Natural killer cell (primary cell): ENCODE measurements at places on chromosomes 2 and 18.

- DNase-seq = no peak
These were observed 26.6 kb upstream of the TEX44 start for GRCh38 chr2:231565887-231566594.

GRCh38 chr2:45291296-45291701 is 282.0 kb upstream of the SIX2 start:
- no peak for DNase-seq

- no peak for DNase-seq
These were observed 186.8 kb downstream of the BCL2 start for GRCh38 chr18:63132819-63133200.

DNA sequence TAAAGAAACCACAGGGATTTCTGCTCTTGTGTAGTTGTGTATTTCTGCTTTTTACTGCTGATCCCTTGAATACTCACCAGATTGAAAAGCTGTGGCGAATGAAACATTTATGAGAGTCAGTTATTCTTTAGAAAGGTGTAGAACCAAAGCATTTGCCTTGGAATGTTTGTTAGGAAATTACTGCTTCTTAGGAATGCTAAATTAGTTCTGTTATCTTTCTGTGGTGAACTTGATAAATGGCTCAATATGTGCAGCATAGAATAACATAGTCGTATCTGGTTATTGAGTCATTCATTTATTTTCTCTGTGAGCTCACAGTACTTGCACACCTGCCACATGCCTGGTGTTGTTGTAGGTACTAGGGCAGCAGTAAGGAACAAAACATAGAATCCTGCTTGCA is 57.0 kb upstream of the FAM237A start:
- no peak for DNase-seq

DNA sequence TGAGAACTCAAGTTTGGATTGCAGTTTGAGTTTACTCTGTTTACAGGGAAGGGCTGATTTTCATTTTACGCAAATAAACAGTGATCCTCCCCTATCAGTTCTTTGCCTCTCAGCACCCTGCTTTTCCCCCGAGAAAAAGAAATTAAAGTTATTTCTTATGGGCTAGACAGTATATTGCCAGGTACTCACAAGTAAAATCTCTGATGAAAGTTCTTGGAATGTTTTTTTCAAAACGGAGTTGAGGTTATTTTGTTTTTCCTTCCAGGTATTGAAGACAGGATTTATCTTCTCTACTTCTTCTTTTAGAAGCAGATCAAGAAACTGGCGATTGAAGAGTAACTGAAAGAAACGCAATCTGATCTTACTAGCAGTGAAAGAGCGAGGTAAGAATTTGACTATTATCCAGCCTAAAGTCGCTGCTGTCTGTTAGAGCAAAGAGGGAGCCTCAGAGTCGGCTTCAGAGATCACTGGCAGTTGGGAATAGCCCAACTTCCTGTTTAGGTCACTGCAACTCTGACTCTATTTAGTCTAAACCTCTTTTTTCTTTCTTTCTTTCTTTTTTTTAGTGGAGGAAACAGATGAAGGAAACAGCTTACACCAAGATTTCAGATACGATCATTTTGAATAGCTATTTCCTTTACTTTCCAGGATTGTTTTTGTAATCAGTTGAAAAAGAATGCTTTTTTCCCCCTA is at the start of gene TFPI:
Gene TFPI (minus strand): TSS at position 425 of the 693 bp plus-strand sequence. CDS start 50,667 bp downstream, outside the sequence.
- no peak for DNase-seq

- DNase-seq = no peak
These were observed 42.3 kb downstream of the DNAJC10 start for GRCh38 chr2:182758379-182758778.

DNA sequence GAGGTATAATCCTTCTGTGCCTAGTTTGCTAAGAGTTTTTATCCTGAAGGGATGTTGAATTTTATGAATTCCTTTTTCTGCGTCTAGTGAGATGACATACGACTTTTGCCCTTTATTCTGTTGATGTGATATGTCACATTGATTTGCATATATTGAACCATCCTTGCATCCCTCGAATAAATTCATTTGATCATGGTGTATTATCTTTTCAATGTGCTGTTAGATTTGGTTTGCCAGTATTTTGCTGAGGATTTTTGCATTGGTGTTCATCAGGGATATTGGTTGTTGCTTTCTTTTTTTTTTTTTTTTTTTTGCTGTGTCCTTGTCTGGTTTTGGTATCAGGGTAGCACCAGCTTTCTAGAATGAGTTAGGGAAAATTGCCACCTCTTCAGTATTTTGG is 9.1 kb downstream of the GCC2 start:
- no peak for DNase-seq

DNA sequence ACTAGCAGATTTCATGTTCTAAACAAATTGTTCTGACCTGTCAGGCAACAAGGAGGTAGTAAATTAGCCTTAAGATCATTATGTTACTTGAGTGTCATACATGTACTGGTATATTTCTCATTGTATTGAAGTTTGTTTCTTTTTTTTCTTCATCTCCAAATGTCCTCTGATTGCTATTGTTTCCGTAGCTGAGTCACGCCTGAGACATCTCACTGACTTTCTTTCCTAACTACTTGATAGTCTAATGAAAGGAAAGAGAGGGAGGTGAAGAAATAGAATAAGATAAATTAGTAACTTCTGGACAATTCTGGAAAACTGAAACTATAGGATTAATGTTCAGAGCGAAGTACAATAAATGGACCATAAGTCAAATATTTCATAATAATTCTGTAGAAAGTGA is 1049.9 kb downstream of the TSN start:
- no peak for DNase-seq

DNA sequence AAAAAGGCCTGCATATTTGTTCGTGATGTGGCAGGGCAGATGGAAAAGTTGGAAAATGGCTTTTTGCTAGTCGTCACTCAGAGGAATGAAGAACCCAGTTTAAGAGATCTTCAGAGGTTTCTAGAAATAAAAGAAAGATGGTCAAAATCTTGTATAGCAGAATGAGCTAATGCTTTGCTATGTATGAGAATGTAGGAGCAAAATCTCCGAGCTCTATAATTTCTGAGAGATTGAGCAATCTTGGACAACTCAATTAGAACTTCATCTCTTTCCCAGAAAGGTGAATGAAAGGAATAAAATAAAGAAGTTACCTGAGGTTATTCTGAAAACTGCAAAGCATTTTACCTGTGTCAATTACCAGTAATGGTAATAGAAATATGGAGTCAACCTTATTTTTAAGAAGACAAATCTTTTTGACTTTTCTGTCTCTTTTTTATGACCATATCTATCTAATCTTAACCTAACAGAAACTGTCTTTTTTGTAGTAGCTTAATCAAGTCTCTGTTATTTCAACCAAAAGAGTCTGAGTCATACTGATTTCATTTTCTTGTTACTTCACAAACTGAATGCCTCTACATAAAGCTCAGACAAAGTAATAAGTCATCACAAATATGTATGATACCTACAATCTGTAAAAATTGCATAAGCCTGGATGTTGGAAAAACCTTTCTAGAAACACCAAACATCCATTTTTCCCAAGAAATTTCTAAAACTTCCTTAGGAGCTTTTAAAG is 32.5 kb downstream of the CCDC68 start:
- no peak for DNase-seq

GRCh38 chr2:45631955-45632354 is 19.5 kb upstream of the PRKCE start:
- no peak for DNase-seq

DNA sequence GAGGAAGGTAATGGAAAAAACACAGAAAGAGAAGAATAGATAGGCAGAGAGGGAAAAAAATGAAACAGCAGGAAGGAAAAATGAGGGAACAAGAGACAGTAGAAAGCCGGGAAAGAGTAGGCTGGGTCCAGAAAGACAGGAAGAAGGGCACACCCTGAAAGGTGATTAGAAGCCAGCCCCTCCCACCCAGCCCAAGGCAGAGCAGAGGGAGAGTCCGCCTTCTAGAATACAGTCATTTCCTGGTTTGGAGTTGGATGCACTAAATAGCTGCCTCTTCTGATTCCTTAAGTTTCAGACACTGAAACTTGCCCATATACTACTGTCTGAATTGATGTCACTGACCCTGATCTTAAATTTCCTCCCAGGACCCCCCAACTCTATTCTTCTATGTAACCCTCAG is 17.9 kb upstream of the DSG3 start:
- no peak for DNase-seq

- DNase-seq = peak; percentile 55
These were observed 9.0 kb downstream of the MBP start for GRCh38 chr18:77123320-77124231.

GRCh38 chr2:102950371-102950946 is 188.6 kb downstream of the TMEM182 start:
- no peak for DNase-seq

GRCh38 chr2:178108176-178108575 is 4.1 kb upstream of the RBM45 start:
- no peak for DNase-seq
